Kidney (tissue), 22 donors: ENCODE measurements at places on chromosomes 3 and 15.
A peak's percentile ranks its signal among the peaks of the same experiment; 100 is the strongest.

- DNase-seq = no peak
These were observed 3.7 kb downstream of the ACVR2B start for GRCh38 chr3:38457111-38458003.

GRCh38 chr3:152279479-152279878 is 10.8 kb downstream of the MBNL1 start:
- DNase-seq = no peak

DNA sequence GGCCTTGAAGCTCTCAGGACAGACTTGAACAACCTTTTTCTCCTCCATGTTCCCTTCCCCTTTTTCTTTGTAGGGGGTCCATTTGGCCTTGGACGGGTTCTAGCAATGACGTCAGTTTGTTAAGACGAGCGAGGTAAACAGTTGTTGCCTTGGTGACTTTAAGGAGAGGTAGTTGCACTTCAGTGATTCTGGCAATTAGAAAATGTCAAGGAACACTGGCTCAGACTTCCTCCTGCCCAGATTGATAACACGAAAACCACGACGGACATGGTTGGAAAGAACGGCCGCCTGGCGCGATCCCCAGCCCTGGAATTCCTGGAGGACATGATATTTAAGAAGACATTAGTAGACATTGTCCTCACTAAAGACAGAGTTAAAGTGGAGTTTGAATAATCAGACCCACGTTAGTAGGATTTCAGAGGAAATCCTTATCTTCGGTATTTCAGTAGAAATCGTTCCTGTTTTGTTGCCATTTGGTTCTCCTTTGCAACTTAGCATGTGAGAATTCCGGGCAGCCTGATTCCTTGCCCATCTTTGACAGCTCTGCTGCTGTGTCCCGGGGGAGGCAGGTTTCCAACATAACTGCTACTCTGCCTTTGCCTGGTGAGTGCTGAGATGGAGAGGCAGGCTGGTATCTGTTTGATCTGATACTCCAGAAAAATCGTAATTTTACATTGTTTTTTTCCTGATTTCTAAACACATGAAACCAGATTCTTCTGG is 87.3 kb downstream of the ST6GAL1 start:
- DNase-seq = no peak

DNA sequence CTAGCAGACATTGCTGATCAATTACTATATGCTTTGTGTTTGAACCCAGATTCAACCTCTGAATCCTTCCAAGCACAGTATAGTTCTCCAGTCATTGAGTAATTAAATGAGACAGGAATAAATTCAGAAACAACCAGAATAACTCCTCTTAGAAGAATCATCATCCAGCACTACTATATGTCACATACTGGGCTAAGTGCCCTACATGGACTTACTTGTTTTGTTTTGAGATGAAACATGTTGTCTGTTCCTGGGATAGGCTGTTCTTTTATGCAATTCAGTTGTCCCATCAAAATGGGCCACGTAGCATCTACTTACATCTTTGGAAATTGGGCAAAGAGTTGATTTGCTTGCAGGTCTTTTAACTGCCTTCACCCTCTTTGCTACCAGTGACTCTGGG is 365.5 kb upstream of the SUCLG2 start:
- no peak for DNase-seq

- DNase-seq = peak; percentile 81
These were observed 130.5 kb upstream of the EIF1B start for GRCh38 chr3:40179016-40179415.

DNA sequence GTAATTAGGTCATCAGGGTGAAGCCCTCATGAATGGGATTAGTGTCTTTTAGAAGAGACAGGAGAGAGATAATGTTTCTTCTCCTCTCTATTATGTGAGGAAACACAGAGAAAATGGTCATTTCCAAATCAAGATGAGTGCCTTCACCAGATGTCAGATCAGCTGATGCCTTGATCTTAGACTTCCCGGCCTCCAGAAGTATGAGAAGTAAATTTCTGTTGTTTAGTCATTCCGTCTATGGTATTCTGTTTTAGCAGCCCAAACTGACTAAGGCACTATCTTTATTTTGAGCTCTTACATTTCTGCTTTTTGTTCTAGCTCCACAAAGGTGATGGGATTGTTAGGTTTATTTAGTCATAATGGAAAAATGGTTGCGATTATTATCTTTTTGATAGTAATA is 273.2 kb upstream of the GADL1 start:
- no peak for DNase-seq

DNA sequence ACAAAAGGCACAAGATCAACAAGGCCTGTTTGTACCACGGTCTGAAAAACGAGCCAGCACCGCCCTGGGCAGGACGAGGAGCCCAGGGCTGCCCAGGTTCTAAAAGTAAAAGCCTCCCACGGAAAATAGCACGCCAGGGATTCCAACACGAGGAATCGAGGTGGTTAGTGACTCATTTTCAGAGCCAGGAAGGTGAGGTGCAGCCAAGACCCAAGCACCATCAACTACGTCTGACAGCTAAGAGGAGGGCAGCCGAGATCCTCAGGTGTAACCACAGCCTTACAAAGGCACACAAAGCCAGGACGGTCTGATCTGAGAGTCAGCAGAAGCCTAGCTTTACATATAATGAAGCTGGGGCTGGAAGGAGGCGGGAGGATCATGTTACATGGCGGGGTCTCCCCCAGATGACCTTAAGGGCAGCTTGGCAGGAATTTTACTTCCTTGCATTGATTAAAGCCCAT is 52.5 kb downstream of the ATP10A start:
- peak; percentile 57 for DNase-seq

- DNase-seq = no peak
These were observed 68.8 kb upstream of the AGBL1 start for GRCh38 chr15:86010891-86011290.

DNA sequence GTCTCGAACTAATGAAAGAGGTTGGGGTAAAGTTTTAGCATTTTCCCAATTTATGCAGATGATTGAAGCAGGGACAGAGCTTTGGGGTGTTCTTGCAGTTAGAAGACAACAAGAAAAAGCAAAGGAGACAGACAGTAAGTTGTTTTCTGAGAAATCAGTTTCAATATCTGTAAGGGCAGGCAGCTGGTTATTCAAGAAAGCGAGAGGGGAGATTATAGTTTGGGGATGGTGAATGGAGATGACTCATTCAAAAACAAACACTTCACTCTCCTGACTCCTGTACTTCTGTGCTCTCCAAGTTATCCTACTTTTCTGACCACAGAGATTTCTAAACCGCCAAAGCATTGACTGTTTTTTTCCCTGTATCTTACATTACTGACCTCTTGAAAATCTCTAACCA is 352.0 kb downstream of the GAP43 start:
- DNase-seq = no peak

DNA sequence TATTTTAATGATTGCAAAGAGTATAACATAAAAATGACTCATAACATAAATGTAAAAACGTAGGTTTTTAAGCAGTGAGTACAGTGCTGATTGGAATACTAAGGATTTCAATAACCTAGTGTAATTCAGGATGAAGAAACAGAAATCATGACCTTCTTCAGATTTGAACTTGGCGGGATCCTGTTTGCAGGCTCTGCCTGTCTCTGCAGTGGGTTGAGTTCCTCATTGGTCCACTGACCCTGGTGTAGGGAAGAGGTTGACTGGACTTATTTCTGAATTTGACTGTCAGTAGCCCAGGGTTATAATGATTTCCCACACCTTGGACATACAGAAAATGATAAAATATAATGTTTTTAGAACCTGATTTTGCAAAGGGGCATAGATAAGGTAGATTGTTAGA is 171.7 kb downstream of the FNDC3B start:
- DNase-seq = no peak

- DNase-seq = no peak
These were observed 72.3 kb upstream of the ZNF280D start for GRCh38 chr15:56805466-56806147.

GRCh38 chr15:65066001-65066634 is 1.7 kb downstream of the RASL12 start:
- DNase-seq = no peak

DNA sequence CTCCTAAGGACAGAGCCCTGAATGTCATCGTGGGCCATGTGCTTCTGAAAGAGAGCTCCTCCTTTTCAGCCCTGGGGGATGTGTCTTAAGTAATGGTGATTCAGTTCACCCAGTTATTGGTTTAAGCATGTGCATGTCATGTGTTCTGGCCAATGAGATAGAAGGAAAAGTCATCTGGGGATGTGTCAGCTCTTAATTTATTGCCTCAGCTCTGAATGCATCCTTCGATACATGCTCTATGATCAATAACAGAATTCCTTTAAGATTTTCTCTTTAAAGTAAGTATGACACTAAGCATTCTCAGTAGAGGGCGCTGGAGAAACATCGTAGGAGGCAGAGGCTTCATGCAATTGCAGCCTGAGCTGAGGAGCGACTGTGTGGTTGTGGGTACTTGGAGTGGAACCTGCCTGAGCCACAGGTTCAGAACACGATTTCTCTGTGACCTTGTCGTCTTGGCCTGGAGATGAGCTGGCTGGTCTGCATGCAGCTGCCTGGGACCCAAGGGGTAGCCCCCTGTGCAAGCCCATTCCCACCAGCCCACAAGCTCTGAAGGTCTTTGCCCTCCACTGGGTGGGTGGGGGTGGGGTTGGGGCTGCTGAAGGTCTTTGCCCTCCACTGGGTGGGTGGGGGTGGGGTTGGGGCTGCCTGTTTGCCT is 69.5 kb downstream of the C3orf38 start:
- peak; percentile 66 for DNase-seq

DNA sequence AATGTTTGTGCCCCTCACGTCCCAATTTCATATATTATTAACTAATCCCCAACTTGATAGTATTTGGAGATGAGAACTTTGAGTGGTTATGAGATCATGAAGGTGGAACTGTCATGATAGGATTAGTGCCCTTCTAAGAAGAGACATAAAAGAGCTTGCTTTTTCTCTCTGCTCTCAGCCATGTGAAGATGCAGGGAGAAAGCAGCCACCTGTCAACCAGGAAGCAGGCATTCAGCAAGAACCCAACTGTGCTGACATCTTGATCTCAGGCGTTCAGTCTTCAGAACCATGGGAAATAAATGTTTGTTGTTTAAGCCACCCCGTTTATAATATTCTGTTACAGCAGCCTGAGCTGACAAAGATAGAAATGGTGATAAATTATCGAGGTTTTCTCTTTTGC is 278.7 kb upstream of the KCNMB2 start:
- no peak for DNase-seq

- no peak for DNase-seq
These were observed 8.7 kb downstream of the SLC6A6 start for GRCh38 chr3:14411166-14411526.

- DNase-seq = no peak
These were observed 8.4 kb downstream of the GALK2 start for GRCh38 chr15:49178497-49178896.

DNA sequence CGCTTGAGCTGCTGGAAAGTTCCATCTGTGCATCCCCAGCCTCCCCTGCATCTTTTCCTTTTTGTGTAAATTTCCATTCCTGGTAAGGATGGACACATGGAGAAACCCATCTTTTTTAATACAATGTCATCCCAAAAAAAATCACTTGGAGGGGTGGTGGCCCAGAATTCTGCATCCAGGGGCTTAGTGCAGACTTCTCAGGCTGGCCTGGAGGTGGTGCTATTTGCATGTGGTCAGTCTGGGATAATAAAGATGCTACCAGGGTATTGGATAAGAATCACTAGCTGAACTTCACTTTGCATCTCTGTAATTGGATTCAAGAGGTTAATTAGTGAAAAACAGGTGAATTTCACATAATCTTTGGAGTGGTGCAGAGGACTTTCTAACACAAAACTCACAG is 1.8 kb upstream of the ZSCAN2 start:
- DNase-seq = no peak

DNA sequence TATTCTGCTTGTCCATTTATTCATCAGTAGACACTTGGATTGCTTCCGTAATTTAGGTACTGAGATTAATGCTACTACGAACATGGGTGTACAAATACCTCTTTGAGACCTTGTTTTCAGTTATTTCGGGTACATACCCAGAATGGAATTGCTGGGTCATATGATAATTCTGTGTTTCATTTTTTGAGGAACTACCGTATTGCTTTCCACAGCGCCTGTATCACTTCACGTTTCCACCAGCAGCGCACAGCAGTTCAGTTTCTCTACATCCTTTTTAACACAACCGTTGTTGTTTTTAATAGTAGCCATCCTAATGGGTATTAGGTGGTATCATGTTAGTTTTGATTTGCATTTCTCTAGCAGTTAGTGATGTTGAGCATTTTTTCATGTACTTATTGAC is 9.5 kb downstream of the PAK2 start:
- DNase-seq = no peak

- DNase-seq = peak; percentile 68
These were observed 417 bp downstream of the HACD2 start for GRCh38 chr3:123584284-123584987.

DNA sequence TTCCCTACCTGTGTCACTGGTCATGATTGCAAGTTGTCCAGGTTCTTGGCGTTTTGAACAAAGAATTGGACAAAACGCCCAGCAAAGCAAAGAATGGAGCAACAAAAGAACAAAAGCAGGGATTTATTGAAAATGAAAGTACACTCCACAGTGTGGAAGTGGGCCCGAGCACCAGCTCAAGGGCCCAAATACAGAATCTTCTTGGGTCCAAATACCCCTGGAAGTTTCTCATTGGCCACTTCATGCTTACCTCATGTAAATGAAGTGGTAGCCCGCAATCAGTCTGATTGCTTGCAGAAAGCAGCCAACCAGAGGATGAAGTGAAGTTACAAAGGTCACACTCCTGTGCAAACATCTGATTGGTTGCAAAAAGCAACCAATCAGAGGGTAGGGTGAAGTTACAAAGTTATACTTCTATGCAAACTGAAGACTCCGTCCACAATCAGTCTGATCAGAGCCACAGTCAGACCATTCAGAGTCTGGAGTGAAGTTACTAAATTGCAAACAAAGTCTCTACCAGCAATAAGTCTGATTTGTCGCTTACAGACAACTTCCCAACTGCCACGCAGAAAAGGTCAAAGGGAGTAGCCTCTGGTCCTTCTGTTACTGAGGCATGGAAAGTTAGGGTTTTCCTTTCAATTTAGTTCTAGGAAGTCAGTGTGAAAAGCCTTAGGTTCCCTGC is 8.3 kb upstream of the TM4SF1 start:
- DNase-seq = no peak

- no peak for DNase-seq
These were observed 30.4 kb downstream of the OXNAD1 start for GRCh38 chr3:16295298-16295890.

DNA sequence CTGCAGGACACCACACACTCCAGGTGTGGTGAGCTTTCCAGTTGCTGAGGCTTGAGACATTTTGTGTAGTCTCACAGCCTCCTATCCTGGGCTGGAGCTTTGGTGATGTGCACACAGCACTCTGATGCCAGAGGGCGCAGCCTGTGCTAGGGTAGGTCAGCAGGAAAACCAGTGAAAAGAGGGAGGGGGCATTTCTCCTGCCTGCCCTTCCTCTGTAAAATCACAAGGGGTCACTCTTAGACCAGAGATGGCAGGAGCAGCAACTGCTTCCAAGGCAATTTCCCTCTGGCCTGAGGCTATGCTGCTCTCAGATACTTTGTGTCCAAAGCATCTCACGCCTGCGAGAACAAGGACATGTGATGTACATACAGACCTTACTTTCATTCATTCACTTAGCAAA is 16.5 kb upstream of the MUSTN1 start:
- DNase-seq = peak; percentile 31

DNA sequence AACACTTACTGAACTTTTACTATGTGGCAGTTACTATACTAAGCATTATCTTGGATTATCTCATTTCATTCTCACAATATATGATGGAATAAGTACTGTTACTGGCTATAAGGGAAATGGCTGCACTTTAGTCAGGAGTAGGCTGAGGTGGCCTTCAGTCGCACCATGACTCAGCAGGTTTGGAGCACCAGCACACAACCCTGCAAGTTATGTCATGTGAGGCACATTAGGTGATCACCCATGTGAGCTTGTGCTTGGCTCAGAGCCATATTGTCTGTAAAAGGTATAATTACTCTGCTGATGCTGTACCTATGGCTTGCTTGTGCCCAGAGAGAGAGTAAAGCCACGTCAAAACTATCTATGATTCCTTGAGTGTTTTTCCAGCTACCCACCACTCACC is 54.1 kb upstream of the TIPARP start:
- peak; percentile 65 for DNase-seq
